ENCODE measurements at places on chromosomes 16 and 17. TPM values are rescaled to one million over a fixed set of nuclear protein-coding genes. Genes with fewer than 3 reads are reported as not detected.

- peak; percentile 41 for DNase-seq
Measured at GRCh38 chr17:38867179-38867967, 2.5 kb upstream of the LASP1 start.

Gene CX3CL1
- polyA plus RNA-seq = 4.9 TPM

Gene JPH3
- polyA plus RNA-seq = 0.39 TPM

Gene ITGAE
- polyA plus RNA-seq = 29.2 TPM

DNA sequence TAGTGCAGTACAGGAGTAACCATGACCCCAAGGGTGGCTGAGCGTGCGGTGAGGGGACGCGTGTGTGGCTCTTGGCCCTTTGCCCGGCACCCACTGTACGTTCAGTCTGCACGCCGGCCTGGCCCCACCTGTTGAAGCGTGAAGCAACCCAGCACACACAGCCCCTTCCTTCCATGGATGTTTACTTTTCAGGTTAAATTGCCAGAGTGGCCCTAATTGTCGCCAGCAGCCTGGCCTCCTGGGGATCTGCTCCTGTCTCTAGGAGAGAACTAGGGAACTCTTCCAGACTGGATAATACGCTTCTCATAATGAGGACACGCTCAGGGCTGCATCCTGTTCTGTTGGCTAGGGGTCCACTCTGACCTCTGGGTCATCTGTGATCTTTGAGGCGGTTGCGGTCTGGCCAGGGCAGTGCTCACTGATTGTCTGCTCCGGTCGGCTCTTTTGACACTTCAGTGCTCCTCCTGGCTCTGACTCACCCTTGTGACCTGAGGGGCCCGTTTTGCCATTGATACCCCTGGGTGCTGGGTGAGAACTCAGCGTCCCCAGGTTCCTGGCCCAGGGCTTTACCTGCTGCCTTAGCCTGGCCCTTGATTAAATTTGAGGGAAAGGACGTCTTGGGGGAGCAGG is 27.7 kb downstream of the TPSG1 start:
- no peak for DNase-seq

DNA sequence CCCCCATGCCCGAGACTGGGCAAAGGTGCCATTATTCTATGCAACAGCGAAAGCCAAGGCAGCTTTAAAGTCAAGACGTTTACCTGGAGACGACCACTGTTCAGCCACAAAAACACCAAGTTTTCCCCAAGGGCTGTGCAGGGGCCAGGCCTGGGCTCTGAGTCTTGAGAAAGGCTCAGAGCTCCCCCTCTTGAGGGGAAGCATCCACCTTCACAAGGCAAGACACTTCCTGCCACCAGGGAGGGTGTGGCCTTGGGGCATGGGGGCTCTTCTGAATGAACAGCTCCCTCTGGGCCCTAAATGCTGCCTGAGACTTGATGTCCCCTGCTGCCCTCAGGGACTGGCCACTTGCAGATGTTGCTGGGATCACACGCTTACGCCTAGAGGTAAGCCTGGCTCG is 26.5 kb downstream of the PDIA2 start:
- no peak for DNase-seq

DNA sequence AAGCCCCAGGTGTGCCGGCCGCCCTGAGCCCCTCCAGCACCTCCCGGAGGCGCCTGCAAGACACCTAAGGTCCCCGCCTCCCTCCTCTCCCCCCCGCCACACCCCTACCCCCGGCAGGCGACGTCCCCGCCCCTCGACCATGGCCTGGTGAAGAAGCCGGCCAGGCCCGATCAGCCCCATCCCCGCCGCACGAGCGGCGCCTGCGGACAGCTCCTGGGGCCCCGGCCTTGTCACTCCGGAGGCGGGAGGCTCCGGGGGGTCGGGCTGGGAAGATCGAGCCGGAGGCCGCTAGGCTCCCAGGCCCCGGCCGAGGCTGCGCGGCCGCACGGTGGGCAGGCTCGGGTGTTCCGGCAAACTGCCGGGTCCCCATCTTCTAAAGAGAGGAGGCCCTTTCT is 405 bp upstream of the ACE start:
- DNase-seq = no peak

GRCh38 chr17:16013943-16014407 is 14.4 kb downstream of the TTC19 start:
- no peak for DNase-seq

DNA sequence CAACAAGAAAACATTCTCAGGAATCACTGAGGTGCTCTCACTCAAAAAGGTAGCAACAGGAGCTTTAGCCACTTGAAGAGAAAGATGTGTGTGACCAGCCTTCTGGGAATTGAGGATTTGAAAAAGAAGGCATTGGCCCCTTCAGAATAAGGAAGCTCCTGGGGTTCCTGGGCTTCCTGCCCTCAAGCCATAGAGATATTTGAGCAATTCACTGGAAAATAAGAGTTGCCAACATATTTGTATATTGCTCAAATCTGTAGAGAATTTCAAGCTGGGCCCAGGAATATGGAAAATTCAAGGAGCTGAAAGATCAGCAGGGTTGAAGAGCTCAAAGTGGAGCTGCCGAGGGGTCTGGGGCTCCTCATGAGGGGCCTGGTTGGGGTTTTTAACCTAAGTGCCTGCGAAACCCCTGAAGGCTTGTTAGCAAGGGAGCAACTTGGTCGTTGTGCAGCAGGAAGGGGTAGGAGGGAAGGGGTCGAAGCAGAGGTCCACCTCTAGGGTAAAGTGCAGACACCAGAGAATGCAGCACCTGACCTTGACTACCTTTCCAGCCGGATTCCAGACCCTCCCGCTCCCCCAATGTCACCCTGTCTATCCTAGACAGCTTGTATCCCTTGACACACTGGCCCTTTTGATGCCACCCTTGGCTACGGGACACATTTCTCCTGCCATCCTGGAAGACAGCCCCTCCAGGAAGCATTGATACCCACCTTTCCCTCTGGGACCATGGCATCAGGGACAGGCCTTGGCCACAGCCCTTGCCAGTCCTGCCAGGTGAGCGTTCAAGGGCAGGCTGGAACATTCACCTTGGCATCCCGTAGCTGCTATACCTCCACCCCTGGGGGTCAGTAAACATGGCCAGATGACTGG is 67.6 kb upstream of the SREBF1 start:
- DNase-seq = no peak

- DNase-seq = no peak
Measured at GRCh38 chr17:2712300-2713043, 908 bp upstream of the CLUH start.

DNA sequence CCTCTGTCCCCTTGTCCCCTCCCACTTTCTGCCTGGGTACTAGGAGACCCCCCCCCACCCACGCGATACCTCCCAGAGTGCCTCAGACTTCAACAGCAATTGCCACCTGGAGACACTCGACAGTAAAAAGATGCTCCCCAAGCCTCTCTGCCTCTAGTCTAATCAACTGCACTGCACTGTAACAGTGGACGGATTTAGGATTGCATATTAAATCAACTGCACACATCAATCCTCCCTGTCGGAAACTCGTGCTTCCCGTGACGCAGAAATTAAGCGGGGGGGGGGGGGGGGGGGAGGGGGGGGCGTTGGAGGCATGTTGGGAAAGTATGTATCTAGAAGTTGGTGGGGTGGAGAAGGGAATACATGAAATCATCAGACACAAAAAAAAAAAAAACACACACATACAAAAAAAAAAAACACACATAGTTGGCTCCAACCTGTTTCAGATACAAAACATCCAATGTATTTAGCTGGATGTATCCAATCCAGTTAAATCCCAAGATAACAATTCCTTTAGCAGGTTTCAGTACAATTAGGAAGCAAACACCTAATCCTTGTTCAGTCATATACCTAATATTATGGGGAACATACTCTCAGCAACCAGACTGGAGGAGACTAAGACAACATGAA is 29.7 kb downstream of the FAM222B start:
- no peak for DNase-seq

DNA sequence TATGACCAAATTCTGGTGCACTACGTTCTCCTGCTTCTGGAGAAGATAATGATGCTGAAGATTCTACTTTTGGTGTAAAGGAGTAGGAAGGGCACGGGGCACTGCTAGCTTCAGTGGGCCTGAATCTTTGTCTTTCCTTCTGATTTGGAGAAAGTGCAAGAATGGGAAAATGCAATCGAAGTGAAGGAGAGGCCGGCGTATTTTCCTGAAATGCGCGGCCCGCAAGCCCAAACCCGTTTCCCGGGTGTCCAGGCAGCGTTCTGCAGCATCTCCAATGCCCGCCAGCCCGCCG is 372 bp upstream of the NDE1 start:
- DNase-seq = no peak

Gene DRC3
- 8.3 TPM for polyA plus RNA-seq

DNA sequence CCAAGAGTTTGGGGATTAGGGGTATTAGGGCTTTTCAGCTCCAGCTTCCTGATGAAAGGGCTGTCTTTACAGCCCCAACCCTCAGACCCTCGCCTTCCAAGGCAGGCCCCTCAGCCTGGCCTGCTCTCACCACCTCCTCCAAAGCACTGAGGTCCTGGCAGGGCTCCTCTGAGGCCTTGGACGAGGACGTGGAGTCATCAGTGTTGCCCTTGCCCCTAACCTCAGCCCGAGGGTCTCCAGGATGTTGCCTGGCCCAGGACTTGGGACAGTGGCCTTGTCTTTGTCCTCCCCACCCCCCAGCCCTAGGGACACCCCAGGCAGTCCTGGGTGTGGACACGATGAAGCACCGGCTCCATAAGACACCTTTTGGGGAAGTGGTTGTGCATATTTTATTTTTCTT is 28.2 kb downstream of the B9D1 start:
- DNase-seq = no peak

GRCh38 chr16:57473176-57473840 is 10.8 kb downstream of the POLR2C start:
- no peak for DNase-seq

Gene KRTAP9-8
- not detected for polyA plus RNA-seq

DNA sequence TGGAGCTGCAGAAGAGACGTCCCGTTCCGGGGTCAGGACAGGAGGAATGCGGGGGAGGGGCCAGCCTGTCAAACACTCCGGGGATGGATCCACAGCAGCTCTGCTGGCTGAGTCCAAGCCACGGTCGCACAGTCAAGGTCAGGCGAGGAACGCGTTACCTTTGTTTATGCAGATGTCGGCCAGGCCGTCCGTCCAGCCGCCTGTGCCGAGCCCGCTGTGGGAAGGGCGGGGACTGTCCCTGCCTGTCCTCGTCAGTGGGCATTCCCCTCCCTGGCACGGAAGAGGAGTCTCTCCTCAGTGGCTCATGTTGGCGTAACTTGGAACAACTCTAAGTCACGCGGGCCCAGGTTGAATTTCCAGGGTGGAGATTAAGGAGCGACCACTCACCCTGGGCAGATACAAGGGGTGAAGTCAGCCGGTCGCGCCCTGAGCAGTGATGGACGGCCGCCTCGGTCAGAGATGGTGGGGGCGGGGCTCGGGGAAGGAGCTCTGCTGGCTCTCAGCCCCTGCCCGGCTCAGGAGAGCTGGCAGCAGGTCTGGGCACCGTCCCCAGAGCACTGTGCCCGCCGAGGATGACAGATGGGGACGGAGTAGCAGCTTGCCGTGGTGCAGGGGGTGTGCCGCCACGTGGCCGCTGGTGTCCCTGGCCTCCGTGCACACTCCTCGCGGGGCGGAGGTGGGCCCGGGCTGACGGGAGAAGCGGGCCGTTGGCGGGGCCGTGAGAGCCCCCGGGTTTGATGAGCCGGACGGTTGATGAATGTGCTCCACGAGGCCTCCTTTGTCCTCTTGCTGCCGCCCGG is 7.3 kb downstream of the CACNA1H start:
- no peak for DNase-seq

Gene TPSAB1
- 1.0 TPM for polyA plus RNA-seq

GRCh38 chr17:45686250-45686649 is 97.9 kb upstream of the CRHR1 start:
- DNase-seq = no peak

DNA sequence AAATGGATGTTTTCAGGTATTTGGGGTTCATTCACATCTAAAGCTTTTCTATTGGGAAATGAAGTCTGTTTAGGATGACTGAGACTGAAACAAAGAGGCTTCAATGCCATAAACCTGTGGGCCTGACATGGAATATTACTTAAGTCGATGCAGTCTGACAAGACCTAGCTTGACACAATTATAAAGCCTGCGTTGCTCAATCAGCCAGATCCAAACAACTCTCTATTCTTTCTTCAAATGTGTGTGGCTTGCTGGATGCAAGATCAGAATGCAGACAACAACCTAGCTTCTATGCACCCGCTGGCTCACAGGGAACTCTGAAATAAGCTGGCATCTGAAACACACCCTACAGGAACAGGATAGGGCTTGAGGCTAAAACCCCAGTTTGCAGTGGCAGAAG is 40.0 kb downstream of the RFFL start:
- no peak for DNase-seq

DNA sequence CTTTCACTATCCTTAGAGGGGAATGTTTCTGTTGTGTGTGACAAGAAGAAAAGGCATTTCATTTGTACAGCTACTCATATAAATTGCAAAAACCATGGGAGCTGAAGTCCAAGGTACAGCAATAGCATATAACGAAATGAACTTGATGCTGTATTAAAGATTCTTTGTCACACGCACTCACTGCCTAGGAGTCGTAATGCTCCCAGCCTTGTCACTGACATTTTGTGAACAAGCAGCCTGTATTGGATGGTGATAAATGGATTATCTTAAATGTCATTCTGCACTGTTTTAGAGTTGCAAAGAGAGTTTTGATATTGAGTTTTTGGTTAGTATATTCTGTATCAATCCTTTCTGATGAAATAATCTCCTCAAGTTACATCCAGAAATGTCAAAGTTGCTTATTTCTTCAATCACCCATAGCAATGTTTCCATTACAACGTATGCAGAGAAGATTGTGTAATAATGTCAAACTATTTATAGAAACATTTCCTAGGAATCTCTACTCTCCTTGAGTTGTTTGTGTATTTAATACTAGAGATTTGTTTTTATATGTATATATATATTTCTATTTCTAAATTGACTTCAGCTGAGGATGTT is 270.6 kb downstream of the FTO start:
- DNase-seq = no peak

Gene CLEC18A
- polyA plus RNA-seq = 0.68 TPM

DNA sequence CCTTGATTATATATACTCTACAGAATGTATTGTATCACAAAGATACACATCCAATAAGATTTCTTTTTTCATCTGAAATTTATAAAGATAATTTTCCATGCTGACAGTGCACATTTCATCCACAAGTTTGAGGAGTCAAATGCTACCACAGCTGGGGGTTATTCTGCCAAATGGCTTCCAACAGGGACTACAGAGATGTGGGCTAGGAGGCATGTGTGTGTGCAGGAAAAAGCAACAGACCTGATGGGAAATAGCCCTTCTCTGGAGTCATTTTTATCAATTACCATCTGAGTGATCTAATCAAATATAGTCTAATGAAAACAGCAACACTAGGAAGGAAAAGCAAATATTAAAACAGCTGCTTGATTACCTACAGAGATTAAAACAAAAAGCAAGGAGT is 290.5 kb downstream of the CEP112 start:
- no peak for DNase-seq

Gene PYDC1
- polyA plus RNA-seq = 2.3 TPM

Gene SUPT4H1
- polyA plus RNA-seq = 70.8 TPM

GRCh38 chr16:2515180-2515851 is 1.6 kb downstream of the ATP6V0C start:
- no peak for DNase-seq

DNA sequence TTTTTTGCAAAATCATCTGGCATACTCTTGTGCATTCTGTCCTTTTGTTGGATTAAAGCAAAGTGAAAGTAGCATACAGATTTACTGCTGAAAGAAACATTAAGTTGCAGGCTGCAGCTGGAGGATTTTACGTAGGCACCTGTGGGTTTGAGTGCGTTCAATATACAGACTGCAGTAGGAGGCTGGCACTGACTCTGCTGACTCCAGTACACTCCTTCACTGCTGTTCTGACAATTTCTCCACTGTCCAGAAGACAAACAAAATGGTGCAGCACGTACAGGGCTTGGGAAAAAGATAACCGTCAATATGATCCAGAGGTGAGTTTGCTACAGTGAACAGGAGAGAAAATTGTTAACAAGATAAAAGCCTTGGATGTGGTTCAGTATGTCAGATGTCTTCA is 73.3 kb downstream of the TANC2 start:
- peak; percentile 7 for DNase-seq

Gene SP6
- polyA plus RNA-seq = 0.93 TPM

Data from hindlimb muscle (tissue), 1 donor.